ENCODE measurements at places on chromosomes 7 and 10.

DNA sequence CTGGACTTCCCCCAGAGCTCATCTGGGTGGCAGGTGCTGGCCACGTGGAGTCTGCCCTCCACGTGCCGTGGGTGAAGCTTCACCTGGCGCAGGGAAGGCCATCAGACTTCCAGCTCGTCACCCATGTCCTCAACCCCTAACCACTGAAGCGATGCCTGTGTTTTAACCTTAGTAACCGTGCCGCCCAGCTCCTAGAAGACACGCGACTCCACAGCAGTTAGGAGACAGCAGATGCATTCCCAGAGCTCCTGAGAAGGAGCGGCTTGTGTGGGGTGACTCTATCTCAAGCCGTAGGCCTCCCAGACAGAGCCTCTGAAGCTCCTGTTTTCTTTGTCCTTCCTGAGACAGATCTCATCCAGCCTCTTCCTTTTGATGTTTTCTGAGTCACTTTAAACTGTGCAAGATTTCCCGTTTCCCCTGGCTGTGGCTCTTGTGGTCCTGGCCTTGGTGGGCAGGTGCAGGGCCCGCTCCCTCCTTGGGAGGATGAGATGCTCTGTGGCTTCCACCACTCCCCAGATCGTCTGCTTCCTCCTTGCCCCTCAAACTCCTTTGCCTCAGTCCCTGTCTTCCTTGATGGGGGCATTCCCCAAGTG, 41.4 kb upstream of the AP5Z1 start:
- DNase-seq = no peak

DNA sequence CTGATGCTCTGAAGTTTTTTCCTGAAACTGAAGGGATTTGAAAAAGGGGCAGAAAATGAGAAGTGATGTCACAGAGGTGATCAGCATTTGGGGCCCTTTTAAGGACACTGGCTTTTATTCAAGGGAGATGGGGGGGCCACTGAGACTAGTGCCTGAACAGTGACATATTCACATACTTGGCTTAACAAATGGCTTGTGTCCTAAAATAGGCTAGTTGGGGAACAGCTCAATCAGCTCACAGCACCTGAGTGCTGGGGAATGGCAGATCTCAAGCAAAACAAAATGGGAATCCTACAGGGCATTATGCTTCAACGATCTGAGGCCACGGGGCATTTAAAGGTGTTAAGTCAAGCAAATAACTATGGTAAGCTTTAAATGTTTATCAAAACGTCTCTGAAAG, 90.1 kb downstream of the UBE2H start:
- no peak for DNase-seq

GRCh38 chr7:22640269-22640668, 86.7 kb upstream of the IL6 start:
- no peak for DNase-seq

GRCh38 chr10:97178074-97178473, 7.7 kb downstream of the SLIT1 start:
- no peak for DNase-seq

DNA sequence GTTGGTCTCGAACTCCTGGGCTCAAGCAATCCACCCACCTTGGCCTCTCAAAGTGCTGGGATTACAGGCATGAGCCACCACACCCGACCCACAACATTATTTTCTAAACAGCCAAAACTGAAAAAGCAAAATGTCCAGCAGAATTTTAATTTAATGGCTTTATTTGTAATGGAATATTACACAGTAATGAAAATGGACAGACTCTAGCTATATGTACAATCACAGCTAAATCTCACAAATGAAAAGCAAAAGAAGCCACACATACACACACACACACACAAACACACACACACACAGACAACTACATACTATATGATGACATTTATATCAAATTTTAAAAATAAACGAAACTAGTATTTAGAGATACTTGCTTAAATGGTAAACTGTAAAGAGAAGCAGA, 18.7 kb downstream of the ARHGAP19 start:
- DNase-seq = no peak

- DNase-seq = no peak
Measured at GRCh38 chr7:24725554-24726241, 31.6 kb downstream of the GSDME start.

DNA sequence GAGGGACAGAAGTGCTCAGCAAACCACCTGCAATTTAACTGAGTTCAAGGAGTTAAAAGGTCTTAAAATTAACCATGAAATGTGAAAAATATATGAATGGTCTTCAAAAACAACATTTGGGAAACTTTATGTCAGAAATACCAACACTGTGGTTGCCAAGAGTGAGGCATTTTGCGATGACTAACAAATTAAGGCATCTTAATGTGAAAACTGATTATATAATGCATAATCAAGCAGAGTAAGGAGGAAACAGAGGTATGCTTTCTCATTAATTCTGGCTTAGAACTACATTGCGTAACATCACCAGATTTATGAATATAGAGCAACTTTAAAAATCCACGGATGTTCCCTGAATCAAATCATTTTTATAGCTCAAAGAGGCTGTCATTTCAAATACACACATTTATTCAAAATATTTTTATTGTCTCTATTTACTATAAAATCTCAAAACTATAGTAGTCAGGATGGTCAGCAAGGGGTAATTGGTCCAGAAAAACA, 335.5 kb downstream of the LRRTM3 start:
- DNase-seq = no peak

DNA sequence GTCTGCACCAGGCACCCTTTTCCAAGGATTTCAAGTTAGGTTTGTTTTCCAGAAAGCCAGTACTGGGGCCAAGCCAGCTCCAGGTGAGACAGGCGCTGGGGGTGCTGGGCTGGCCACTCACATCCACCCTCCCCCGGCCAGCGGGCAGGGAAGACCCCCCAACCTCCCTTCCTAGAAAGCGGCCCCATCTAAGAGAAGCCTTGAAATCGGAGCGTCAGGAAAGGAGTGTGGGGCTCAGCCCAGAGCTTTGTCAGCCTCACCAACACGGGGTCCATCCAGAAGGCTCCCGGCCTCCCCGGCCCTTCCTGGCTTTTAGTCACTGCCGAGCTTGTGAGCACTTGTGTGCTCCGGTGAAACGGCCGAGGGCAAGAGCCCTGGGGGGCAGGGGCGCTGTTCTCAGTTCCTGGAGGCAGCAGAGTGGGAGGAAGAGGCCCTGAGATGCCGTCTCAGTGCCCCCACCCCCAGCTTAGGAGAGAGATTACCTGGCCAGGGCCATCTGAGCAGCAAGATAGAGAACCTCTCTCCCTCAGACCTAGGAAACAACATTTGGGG, 39.6 kb downstream of the PDGFA start:
- no peak for DNase-seq

GRCh38 chr7:370259-370625, 80.3 kb downstream of the FOXL3 start:
- no peak for DNase-seq

DNA sequence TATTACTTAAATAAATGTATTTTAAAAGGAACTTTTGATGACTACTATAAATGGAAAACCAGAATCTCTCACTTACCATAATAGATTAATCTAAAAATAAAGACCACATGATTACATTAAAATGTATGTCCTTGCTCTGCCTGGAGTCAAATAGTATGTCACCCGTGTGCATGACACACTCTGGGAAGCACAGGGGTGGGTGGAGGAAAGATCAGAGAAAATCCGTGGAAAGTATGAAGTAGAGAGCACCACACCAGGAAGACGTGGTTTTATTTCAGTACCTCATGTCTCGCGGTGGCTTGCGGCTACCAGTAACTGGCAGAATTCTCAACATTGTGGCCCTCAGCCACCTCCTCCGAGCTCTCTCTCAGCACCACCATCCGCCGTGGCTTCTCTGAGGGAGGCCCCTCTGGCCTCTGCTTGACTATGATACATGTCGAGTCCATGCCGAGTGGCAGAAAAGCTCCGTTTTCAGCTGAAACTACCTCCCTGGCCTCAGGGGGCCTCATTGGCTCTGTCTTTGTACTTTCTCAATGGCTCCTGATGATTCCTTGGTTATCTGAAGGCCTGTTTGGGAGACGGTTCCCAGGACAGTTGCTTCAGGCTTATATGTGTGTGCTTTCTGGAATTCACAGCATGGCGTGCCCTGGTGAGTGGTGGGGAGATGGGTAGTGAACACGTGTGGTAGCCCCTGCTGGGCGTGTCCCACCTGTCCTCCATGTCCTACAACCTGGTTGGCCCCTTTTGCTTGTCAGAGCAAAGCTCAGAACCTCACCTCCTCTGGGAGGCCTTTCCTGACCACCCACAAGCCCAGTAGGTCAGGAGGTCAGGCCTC, 49.8 kb downstream of the LHPP start:
- DNase-seq = no peak

GRCh38 chr7:30468791-30469190, 9.8 kb downstream of the NOD1 start:
- DNase-seq = no peak

DNA sequence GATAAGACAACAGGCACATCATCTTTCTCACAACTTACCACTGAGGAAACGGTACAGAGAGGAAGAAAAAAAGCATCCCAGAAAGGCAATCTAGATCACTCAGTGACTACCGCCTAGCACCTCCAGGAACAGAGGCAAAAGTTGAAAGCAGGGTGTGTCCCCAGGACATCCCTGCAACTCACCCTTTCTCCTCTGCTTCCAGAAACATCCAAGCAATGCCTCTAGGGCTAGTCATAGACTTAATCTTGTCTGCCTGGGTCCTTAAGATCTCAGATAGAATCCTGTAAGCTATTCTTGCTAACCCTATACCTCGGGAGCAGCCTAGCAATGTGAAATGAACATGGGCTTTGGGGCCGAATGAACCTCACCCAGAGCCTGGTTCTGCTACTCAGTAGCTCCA, 18.8 kb upstream of the PDCD4 start:
- DNase-seq = no peak

DNA sequence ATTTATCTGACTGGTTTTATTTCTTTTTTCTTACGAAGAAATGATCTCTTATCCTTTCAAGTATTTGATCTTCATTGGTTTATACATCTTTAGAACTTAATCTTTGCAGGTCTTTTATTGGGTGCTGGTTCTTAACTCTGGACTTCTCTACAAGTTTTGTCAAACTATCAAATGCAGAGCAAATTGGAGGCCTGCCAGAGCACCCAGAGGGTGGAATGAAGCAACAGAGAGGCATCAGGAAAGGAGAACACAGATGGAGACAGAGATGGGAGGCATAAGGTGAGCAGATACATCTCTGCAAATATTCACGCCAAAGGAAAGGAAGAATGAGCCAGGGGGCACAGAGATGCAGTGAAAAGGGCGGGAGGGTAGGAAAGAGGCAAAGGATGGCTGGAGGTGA, 130.3 kb downstream of the PKD1L1 start:
- DNase-seq = no peak

GRCh38 chr7:2680792-2681490, 7.1 kb upstream of the AMZ1 start:
- no peak for DNase-seq

DNA sequence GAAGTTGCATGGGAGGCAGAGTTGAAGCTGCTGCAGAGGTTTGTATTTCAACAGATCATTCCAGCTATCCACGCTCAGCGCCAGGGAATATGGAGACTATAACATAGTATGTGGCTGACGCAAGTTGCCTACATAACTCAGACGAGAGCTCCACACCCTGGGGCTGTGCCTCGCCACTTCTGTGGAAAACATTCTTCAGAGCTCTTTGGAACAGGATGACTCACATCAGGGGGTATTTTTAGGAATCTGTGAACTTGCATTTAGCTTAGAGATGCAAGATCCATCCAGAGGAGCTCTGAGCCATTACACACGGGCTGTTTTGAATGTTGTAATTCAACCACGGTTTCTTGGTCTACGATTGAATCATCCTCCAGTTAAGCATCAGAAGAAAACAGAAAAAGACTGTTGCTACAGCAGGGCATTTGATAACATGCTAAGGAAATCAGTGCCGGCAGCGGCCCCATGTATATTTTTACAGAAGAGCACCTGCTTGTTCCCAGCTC, 481.5 kb upstream of the AKR1E2 start:
- peak; percentile 99 for DNase-seq

DNA sequence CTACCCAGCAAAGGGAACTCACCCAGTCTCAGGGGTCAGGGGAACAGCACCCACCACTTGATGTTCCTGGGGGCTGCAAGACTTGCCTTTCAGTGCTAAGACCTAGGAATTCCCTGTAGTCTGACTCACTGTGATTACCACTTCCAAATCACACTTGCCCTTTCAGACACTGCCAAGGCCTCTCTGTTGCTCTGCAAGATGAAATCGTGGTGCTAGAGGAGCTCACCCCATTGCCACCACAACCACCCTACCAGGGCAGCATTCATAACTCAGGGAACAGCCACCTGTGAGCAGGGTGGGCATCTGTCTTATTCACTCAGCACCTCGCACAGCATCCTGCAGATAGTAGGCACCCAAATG, 36.5 kb downstream of the XPNPEP1 start:
- no peak for DNase-seq

DNA sequence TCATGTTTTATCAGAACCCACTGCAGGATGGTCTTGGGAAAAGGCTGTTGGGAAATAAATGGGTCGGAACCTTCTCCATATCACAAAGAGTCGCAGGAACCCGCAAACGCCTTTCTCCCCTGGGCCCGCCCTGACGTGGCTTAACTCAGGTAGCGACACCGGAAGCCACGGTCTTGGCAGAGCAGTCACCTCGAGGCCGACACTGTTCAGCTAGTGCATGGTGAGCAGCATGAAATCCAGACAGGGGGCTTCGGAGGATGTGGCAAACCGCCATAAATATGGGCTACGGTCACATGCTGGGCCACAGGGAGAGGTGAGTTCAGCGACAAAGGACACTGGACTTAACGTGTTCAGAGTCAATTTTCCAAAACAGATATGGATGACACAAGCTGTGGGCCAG, 421.9 kb downstream of the PTPRN2 start:
- DNase-seq = no peak

- no peak for DNase-seq
Measured at GRCh38 chr10:122130474-122131110, 140.5 kb upstream of the BTBD16 start.

- peak; percentile 74 for DNase-seq
Measured at GRCh38 chr7:38335492-38336147, 62.2 kb upstream of the TARP start.

DNA sequence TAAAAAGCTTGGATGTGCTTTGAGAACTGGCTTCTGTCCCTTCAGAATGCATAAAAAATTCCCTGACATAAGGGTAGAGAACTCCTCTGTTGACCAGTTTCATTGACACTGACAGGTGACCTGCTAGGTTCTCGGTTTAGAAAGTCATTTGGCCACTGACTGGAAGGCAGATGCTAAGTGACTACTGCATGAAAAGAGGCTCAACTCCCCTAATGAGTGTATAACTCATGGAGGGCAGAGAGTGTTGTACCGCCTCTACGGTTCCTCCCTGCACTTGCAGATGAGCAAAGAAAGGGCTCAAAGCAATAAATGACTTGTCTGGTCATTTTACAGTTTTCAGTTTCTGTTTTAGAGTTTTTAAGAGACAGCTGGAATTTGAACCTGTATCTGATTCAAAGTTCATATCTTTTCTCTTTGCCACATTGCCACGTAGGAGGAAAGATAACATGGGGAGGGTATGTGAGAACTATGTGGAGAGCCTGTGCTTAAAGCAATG, 2.9 kb upstream of the FGL2 start:
- DNase-seq = no peak
